ENCODE measurements at places on chromosomes 4 and X. TPM values are rescaled to one million over a fixed set of nuclear protein-coding genes. Genes with fewer than 3 reads are reported as not detected.

Gene CDX4
- not detected for polyA plus RNA-seq

Gene DUX4
- polyA plus RNA-seq, result not detected

Gene MTNR1A
- polyA plus RNA-seq, result not detected

Gene CPLX1
- 6.8 TPM for polyA plus RNA-seq

Gene STOX2
- polyA plus RNA-seq, result 22.7 TPM

Gene TMEM144
- polyA plus RNA-seq, result 40.6 TPM

Gene LRCH2
- 8.1 TPM for polyA plus RNA-seq

Gene CNKSR2
- 145 TPM for polyA plus RNA-seq

Gene WDR19
- 38.9 TPM for polyA plus RNA-seq

Gene F8
- polyA plus RNA-seq, result 5.9 TPM
